ENCODE measurements at places on chromosomes 5 and 9.

DNA sequence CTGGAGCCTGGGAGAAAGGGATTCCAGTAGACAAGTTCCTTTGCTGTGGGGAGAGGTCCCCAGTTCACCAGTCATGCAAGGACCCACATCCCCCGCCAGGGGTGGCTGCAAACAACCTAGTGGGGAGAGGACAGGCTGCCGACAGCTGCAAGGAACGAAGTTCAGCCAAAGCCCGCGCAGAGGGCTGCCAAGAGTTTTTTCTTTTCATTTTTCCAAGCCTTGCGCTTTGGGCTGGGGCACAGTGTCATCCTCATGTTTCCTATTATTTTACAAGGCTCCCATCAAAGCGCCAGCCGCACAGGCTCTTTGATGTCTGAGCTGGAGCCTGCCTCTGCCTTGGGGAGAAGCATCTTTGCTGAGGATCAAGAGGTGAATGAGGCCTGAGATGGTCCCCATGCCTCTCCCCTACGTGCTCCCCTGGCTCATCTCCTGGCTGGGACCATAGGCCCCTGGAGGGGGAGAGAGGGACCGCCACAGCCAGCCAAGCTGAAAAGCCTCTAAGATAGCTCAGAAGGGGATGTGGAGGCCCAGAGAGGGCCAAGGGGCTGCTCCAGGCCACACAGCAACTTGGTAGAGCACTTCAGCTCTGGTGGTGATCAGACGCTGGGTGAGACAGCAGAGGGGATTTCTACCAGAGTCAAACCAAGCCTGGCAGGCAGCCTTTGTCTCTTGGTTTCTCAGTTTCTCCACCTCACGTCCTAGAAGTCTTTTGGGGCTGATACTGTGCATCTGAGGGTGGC is 50.4 kb upstream of the SYNPO start:
- DNase-seq, result no peak

DNA sequence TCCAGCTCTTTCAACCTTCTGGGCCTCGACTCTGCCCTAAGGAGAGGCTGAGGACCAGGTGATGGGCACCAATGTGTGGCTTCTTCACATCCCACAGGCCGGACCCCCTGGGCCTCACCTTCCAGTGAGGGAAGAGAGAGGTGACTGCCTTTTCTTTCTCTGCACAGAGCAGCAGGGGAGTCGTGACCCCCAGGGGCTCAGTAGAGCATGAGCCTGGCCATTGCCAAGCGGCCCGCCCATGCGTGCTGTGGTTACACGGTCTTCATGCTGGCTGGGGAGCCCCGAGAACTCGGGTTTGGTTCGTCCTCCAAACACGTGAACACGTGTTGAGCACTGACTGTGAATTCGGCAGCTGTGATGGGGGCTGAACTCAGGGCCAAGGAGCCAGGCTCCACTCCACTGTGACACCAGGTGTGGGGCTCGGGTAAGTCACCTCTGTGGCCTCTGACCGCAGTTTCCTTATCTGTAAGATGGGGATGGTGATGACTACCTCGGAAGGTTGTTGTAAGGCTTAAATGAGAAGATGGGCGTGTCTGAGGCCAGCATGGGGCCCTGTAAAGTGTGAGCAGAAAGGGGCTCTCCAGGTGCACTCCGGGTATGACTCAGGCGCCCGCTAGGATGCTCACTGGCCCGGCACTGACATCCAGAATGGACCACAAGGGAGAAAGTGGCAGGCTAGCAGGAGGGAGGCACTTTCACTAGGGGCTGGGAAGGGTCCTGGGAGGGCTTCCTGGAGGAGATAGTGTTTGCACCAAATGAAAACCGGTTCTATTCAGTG is 13.4 kb upstream of the GRHPR start:
- peak; percentile 79 for DNase-seq

- no peak for DNase-seq
These were observed 14.5 kb downstream of the ADAM19 start for GRCh38 chr5:157561110-157561509.

- no peak for DNase-seq
These were observed 16.9 kb downstream of the OR2V2 start for GRCh38 chr5:181164076-181164952.

DNA sequence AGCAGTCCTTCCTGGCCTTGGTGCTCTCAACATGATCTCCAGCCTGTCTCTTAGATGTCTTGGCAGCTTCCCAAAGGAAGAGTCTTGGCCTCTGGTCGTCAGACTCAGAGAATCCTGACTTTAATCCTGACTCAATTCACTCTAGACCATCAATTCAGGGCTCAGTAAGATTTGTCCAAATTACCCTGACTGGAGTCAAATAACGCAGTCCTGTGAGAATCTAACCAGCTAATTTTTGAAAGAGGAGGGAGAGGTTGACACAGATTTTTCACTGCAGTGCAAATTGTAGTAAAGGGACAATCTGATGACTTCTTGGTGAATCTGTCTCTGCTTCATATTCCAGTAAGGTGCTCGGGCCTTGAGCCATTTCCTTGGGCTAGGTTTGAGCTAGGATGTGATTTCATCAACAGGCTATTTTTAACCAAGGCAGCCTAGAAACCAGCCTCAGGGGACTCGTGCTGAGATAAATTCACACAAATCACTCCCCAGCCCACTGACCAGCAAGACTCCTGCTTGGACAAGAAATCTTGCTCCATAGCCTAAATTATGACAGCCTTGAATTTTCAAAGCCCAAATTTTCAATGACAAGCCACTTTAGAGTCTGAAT is 257.4 kb downstream of the ENC1 start:
- no peak for DNase-seq

DNA sequence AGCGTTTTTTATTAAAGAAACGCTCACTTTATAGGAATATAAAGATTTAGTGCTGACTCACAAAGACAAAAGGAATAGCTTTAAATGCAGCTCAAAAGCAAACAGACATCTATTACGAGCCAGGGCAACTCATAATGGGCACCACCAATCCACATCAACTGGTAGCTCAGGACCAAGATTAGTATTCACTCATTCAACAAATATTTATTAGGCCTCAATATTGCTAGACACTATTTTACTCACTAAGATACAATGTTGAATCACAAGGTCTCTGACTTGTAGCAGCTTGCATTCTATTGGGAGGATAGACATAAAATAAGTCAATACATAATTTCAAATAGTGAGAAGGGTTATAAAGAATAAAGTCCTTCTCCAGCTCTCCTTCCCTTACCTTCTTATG is 8.0 kb upstream of the MAN2A1 start:
- DNase-seq, result no peak

DNA sequence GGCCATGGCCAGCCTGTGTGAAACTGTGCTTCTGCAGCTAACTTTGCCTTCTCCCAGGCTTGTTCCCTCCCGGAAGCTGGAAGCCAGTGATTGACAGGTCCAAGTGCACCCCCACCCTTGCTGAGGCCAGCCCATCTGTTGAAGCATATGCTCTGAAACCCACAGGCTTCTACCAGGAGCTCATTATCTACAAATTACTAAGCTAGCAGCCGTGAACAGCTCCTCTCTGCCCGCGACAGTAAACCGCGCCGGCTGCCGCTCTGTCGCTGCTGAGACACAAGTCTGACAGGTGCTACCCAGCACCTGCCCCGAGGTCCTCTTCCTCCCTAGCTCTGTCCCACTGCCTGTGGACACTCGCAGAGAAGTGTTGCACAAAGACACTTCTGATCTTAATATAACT is 490.9 kb downstream of the GADD45G start:
- no peak for DNase-seq

DNA sequence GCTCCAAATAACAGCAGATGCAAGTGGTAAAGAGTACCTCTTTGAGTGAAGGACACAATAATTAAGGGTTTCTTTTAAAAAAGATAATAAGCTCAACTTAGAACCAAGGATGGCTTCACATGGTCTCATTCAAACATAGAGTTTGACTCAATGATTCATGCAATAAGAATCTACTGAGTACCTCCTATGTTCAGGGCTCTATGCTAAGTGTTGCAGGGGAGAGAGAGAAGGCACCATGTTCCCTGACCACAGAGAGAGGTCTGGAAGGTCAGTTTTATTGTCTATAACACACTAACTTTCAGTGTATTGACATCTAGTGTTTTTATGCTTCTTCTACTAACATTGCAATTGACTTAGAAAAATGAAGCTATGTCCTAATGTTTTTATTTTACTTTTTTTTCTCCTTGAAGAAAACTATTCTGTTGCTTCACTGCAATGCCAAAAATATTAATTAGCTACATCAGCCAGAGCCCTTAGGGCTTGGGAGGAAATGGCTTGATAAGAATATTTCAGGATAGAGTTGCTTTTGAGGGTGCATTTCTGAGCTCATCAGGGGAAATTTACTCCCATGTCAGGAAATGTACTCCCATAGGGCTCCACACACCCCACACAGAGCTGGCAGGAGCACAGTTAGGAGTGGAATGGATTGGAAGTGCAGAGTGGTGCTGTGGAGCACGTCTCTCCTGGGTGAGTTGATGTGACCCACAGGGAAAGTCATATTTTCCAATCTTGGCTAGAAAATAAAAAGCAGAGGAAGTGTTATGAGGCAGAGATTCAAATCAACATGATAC is 106.6 kb downstream of the PDE8B start:
- DNase-seq, result no peak

- no peak for DNase-seq
These were observed 157.0 kb upstream of the SMIM23 start for GRCh38 chr5:171628633-171628974.

DNA sequence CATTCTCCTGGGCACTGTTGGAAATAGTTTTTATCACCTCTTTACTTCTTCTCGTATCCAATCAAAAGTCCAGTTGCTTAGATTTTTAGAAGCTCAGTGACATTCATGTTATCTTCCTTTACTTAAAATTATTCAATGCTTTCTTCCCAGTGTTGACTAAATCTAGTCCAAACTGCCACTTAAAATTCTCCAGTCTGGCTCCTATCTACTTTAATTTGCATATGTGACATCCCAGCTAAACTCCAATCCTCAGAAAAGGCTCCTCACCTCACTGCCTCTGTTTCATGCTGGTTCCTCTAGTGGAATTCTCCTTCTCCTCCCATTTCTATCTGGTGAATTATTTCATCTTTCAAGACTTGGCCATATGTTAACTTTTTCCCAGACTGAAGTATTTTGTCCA is 1238.7 kb upstream of the WWC1 start:
- DNase-seq, result no peak

GRCh38 chr5:173709761-173710160 is 93.3 kb upstream of the BOD1 start:
- no peak for DNase-seq

DNA sequence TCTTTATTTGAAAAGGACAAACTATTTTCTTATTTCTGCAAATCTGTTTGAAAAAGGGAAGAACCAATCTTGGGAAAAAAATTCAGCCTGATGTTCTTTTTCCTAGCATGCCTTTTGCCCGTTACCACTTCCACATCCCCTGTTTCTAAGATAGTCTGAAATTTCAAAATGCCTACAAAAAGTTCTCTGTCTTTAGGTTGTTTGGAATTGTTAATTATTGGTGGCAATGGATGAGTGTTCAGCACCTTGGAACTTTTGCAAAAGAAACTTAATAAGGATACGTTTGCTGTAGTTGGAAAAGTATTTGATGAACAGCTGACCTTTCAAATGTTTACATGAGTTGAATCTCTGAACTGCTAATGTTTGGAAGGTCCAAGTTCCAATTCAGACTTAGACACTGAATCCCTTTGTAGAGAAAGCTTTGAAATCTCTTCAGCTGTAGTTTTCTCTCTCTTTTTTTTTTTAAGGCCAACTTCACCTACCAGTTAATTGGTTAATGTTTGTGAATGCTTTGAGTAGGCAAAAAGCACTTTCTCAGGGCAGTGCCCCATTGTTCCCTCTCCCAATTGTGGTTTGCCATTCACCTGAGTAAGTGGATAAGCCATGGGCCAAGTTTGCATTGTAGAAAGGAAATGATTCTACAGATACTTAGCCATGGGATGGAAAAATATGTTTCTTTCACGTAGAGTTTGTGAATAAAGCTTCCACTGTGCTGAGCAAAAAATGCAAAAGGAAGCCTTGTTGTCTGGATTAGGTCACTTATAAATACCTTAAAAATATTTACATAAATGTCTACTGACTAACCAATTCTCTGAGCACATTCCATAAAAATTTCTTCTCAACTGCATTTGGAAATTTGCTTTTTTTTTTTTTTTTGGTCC is 156.4 kb upstream of the ELL2 start:
- DNase-seq, result no peak

GRCh38 chr5:109411627-109412026 is 1.9 kb upstream of the PJA2 start:
- peak; percentile 40 for DNase-seq

DNA sequence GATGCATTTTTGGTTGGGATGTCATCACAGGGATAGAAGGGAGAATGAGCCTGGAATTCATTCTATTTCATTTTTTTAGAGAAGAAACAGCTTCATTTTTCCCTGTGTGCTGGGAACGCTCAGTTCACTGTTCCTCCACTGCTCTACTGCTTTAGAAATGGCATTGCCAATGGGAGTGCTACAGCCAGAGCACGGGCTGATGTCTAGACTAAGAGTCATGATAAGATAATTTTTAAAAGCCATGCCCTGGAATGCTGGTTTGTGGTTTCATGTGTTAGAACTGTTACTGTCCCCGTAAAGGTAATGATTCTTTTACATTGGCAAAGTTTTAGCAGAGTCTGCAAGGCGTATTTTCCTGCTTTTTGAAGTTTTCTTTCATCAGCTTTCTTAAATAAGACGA is 119.6 kb downstream of the SEMA6A start:
- DNase-seq, result no peak

DNA sequence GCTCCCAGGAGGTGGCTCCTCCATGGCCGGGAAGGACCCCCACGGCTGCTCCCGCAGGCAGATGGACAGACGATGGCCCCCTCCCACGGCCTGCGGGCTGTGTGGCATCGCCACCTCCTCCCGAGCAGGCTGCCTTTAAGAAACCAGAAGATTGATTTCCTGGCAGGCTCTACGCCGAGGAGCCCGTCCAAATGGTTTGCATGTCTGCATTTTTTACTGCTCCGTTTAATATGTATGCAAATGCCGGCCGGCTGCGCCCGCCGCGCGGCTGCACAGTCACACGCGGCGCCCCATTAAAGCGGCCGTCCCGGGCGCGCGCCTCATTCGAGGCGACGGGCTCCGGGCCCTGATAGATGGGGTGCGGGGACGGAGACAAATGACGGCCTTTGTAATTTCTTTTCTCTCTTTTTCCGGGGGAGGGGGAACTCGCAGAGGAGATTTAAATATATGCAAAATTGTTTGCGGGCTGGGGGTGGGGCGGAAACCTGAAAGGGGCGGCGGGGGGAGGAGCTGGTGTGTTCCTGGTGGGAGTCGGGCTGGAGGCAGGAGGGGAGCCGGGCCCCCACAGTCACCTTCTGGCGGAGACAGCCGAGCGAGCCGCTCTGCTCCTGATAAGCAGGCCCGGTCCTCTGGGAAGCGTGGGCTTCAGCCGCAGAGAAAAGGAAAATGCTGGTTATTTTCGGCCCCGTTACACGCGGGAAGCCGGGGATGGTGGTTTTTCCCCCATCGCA is 158.7 kb upstream of the IER5L start:
- peak; percentile 31 for DNase-seq

DNA sequence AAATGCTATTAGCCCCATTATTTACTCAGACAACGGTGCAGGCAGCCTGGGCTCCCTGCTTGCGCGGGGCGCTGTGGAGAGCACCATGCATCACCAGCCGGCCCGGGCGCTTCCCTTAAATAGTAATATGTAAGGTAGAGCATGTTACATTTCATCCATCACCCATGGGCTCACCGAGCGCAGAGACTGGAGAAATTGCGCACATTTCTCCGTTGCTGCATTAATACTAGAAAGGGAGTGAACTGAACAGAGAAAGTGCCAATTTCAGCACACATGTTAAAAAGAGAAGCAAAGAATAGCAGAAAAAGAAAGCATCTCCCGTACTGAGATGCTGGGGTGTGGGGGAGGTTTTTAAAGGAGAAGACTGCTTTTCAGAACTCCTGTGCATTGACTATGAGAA is 400.3 kb downstream of the ZSWIM6 start:
- DNase-seq, result no peak

All from CD4-positive, alpha-beta T cell treated with Interleukin-21 for 1 hour (primary cell).